Naive thymus-derived CD4-positive, alpha-beta T cell (primary cell): ENCODE measurements at places on chromosomes 6 and 20. TPM values are rescaled to one million over a fixed set of nuclear protein-coding genes. Genes with fewer than 3 reads are reported as not detected.

DNA sequence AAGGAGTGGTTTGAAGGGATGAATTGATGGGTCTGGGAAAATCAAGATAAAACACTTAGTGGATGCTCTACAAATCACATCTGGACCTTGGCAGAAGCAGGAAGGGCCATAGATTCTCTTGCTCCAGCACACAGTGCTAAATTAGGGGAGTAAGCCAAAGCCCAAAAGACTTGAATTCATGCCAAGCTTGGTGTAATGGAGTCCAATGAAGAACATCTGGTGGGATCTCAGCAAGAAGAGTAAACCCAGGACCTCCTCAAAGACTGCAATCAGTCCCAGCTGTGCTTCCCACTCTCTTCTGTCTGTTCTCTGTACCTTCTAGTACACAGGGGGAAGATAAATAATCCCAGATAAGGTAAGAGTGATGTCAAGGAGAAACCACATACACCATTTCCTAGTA, 683.4 kb downstream of the RNF144B start:
- no peak for DNase-seq

- DNase-seq = no peak
These were observed 50.5 kb upstream of the LTV1 start for GRCh38 chr6:143792402-143793279.

GRCh38 chr20:25269833-25270170, 21.9 kb downstream of the PYGB start:
- DNase-seq = peak; percentile 14

- no peak for DNase-seq
These were observed 41.0 kb downstream of the MTRES1 start for GRCh38 chr6:107068691-107069630.

DNA sequence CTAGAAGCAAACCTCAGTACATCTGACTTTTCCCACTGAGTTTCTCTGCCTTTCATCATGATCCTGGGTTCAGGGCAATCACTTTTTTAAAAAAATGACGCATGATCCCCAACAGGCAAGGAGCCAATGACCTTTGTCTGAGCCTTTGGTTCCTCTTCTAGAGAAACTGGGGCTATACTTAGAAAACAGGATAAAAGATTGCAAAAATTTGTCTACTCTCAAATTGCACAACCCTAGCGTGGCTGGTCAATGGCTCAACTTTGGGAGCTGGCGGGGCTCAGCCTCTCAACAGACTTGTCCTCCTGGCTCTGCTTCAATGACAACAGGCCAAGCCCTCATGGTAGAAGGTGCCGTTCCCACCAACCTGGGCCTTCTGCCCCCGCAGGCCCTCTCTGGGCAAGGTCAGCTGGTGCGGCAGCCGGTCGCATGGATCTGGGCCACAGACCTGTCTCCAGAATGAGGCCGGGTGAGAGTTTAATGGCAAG, 48.7 kb downstream of the PDYN start:
- DNase-seq = no peak

DNA sequence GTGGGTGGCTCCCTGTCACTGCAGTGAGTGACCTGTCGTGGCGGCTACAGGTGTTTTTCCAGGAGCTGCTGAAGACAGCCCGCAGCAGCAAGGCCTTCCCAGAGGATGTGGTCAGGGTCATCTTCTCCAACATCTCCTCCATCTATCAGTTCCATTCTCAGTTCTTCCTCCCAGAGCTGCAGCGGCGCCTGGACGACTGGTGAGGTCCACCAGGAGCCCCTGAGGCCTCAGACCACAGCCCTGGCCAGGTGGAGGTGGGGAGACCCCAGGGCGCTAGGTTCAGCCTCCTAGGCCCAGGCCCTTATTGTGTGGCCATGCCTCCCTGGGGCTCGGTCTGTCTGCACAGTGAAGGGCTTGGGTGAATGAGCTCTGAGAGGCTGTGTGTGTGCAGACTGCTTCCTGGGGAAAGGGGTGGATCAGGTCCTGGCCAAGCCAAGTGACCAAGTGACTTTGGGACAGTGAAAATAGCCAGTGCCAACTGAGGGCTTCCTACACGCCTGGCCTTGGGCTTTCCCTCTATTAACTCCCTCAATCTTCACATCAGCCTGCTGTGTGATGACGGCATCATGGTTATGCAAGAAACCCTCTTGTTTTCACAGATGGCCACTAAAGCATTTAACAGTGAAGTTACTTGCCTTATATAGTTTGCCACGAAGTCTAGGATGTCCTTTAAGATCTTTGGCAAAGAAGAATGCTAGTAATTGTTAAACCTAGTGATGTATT, 6.4 kb downstream of the FGD2 start:
- no peak for DNase-seq

- DNase-seq = no peak
These were observed 14.6 kb downstream of the TXLNB start for GRCh38 chr6:139277161-139277560.

- no peak for DNase-seq
These were observed 386.9 kb upstream of the HSF2 start for GRCh38 chr6:122012578-122012977.

GRCh38 chr6:79724816-79725215, 93.7 kb downstream of the SH3BGRL2 start:
- no peak for DNase-seq

DNA sequence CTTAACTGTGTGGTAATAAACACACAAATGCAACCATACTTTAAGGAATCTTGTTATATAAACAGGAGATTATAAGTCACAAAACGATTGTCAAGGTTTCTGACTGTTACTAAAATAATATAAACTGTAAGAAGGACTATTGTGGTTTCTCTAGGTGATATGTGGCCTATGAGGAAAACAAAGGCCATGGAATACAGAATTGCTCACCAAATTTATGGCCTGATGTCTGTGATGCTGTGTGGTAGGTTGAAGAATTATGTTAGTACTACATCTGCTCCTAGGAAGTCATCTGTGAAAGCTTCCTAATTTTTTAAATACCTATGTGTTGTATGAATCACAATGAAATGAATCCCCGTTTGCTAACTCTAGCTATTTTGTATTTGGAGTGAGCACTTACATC, 875.4 kb upstream of the MAP3K7 start:
- DNase-seq = no peak

- DNase-seq = peak; percentile 53
These were observed 40.7 kb downstream of the MAP3K5 start for GRCh38 chr6:136751522-136751956.

DNA sequence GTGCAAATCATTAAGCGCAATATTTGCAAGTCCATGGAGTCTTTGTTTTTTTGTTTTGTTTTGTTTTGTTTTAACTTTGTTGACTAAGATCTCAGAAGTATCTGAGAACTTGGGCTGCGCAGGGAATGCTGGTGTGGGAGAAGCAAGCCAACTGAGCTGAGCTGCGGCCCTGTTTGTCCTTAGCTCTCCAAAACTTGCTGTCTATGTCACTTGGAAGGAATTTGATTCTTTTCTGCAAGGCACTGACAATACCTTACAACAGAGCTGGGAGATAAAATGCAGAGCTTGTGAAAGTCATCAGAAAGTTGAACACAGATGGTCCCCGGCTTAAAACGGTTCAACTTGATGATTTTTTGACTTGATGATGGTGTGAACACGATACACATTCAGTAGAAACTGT, 5.4 kb downstream of the SLC22A23 start:
- DNase-seq = no peak

DNA sequence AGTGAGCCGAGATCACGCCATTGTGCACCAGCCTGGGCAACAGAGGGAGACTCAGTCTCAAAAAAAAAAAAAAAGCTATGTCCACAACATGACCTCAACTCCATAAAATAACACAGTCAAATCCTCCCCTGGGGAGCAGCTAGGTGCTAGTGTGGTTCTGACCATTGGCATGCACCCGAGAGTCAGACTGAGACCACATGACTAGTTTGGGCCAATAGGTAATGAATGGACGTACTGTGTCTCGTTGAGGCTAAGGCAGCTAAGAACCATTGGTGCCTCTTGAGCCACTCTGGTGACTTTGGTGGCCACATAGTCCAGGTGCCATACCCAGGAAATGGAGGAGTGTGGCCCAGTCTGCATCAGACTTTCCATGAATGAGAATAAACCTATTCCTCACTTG, 40.3 kb downstream of the ATP9A start:
- no peak for DNase-seq

DNA sequence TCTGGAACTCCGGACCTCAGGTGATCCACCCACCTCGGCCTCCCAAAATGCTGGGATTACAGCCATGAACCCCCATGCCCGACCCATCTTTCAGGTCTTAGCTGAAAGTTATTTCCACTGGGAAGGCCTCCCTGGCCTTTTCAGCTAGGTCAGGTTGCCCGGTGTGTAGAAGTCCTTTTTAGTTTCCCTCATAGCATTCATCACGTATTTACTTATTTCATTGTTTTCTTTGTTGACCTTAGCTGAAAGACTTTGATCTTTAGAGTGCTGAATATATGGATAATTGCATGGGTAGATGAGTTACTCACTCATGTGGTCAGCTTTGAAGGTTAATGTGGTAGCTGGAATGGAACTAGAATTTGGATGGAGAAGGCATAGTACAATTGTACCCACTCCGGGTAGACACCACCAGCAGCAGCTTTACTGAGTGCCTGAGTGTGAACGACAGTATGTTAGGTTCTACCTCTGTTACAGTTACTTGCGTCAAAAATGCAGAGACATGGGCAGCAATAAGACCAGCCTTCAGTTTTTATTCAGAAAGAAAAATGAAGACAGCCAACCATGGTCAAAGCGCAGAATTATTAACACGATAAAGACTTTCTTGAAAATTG, 9.1 kb downstream of the KIZ start:
- no peak for DNase-seq

GRCh38 chr6:170597278-170597677, 12.8 kb upstream of the PDCD2 start:
- DNase-seq = no peak

GRCh38 chr20:35595901-35596300, 19.7 kb upstream of the SPAG4 start:
- DNase-seq = no peak

DNA sequence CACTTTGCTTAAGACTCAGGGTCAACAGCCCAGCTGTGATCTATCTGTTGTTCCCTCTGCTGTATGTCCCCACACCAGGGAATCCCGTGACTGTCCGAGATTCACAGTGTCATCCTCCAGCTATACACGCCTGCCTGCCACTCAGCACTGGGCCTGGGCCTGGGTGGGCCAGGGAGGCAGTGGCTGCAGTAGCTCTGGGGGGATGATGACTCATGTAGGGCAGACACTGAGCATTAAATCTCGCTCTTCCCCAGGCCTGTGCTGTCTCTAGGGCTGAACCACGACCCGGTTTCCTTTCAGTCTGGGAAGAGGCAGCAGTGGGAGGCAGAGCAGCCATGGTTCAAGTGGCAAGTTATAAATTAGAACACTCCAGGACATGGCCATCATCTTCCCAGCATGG, 173.9 kb downstream of the LRFN2 start:
- DNase-seq = no peak

DNA sequence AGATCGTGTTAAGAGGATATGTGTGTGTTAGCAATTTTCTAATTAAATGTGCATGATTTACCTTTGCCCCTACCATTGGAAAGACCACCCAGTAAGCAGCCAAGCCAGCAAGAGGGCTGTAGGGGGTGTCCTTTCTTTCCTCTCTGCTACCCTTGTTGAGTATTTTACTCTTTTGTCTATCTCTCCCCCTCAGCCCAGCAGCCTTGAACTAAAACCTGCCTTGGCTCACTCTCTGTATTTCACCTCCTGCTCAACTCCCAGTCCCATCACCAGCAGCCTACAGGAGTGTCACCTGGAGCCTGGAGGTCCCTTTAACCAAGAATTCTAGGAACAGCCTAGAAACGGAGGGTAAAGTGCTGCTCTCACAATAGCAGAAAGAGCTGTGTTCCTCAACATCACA, 81.0 kb downstream of the HIVEP2 start:
- no peak for DNase-seq

GRCh38 chr20:32153771-32154170, 44.3 kb downstream of the TM9SF4 start:
- DNase-seq = no peak

DNA sequence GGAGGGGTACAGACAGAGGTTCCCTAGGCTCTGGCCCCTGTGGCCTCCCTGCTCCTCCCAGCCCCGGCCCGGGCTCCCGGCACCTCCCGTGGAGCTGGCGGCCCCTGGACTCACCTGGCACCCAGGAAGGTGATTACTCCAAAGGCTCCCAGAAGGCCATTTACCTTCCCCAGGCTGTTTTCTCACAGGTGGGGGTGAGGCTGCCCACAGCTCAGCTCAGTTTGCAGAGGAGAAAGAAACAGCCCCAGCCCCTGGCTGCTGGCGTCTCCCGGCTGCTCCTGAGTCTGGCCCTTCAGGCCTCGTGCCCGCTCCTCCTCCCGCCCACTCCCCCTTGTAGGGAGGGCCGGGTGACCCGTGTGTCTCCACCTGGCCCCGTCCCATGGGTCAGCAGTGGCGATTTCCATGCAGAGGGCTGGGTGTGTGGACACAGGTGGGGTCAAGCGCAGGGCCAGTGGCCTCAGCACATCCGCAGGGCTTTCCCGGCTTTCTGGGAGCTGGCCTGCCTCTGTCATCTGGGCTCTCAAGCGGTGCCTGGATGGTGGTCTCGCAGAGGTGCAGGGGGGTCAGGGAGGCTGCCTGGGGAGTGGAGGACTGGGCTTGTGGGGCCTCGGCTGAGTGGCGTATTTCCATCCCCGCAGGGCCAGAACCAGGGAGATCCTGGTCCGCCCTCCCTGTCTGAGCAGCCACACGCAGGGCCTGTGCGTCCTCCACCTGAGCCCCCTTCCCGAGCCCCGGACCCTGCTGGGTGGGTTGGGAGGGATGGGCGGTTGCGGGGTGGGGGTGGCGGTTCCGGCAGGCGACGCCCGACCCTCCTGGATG, 20.2 kb upstream of the GATA5 start:
- no peak for DNase-seq

- DNase-seq = no peak
These were observed 25.5 kb upstream of the WFDC2 start for GRCh38 chr20:45444050-45444449.

DNA sequence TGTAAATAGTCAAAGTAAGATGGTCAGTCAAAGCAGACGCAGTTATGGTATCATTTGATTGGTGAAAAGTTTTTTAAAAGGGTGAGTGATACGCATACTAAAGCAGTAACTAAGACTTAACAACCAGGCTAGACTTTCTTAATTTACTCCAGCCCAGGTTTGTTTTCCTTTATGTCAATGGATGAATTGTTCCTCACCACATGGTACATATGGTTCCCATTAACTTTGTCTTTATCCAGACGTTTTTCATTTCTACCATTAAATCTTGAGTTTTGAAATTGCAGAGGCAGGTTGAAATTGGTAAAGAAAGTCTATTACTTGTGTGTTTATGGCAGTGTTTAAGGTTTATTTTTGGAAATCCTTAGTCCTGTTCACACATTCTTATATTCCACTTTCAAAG, 98.5 kb upstream of the SCGN start:
- no peak for DNase-seq

The MROH8 gene
- 1.7 TPM for polyA plus RNA-seq

The MUC21 gene
- polyA plus RNA-seq = not detected

The ABRACL gene
- polyA plus RNA-seq = 183 TPM

The TSBP1 gene
- polyA plus RNA-seq = not detected

The TGM3 gene
- polyA plus RNA-seq = not detected

The PAX1 gene
- polyA plus RNA-seq = not detected

The ATP9A gene
- not detected for polyA plus RNA-seq

The OVOL2 gene
- not detected for polyA plus RNA-seq

The NOX3 gene
- polyA plus RNA-seq = not detected

The CRISP3 gene
- not detected for polyA plus RNA-seq

The SCUBE3 gene
- polyA plus RNA-seq = 0.12 TPM

The OOEP gene
- polyA plus RNA-seq = not detected

The PRPH2 gene
- 0.20 TPM for polyA plus RNA-seq

The PRICKLE4 gene
- polyA plus RNA-seq = not detected

The TRIM40 gene
- polyA plus RNA-seq = not detected
